ENCODE measurements at places on chromosomes 16 and 17. TPM values are rescaled to one million over a fixed set of nuclear protein-coding genes. Genes with fewer than 3 reads are reported as not detected.

Gene KRT9
- total RNA-seq, result not detected

Gene ATP1B2
- 0.08 TPM for total RNA-seq

Gene WNK4
- total RNA-seq, result 3.5 TPM

Gene YBX2
- total RNA-seq, result 54.9 TPM

GRCh38 chr17:70105641-70106040 lies 30.6 kb downstream of the KCNJ16 start:
- no peak for DNase-seq

DNA sequence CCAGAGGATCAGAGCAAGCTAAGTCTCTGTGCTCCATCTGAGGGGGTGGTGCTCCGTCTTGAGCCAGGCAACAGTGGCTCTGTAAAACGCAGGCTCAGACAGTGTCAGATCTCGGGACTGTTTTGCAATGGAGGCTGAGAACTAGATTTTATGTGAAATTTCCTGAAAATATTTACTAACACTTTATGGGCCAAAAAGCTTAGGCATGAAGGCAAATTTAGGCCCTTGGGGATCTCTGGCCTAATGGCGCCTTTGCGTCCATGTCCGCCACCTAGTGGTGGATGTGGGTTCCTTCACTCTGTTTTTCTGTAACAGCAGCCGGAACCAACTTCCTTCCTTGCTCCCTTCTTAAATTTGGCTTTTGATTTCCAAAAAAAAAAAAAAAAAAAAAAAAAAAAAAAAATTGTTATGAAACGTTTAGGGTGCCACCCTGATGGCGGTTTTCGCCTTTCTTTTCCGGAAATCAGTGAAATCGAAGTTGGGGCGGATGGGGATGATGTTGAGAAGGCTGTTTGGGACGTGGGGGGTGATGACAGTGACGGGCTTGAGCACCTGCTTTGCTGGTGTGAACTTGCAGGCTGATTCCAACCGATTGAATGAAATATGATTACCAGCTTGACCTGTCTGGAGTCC lies 14.0 kb upstream of the ELAC2 start:
- DNase-seq, result no peak

GRCh38 chr16:22006636-22007035 lies 1.3 kb upstream of the MOSMO start:
- DNase-seq, result no peak

DNA sequence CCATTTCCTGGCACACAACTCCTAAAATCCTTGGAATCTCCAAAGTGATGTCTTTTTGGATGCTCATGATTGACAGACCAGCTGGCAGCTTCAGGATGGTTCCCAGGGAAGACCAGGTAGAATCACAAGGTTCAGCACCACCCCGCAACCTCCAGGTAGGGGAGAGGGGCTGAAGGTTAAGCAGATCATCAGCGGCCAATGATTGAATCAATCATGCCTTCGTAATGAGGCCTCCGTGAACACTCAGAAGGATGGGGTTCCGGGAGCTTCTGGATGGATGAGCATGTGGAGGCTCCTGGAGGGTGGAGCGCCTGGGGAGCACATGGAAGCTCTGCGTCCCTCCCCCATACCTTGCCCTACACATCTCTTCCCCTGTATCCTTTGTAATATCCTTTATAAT lies 185.9 kb downstream of the SEC14L1 start:
- DNase-seq, result no peak

GRCh38 chr17:10205549-10206185 lies 7.3 kb upstream of the GAS7 start:
- no peak for DNase-seq

DNA sequence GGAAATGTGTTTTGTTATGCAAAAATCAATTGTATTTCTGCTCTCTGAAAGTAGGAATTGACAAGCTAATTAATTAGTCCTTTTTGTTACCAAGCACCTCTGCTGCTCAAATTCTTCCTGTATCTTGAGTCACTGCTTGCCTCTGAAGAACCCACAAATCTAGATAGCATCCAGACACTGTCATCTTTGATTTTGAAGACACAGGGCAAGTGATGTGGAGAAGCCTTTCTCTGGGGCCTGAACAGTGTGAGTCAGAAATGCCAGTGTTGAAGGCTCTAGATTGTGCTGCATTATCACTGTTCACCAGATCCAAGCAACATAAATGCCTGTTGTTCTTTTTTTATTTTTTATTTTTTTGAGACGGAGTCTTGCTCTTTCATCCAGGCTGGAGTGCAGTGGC lies 10.9 kb upstream of the ST6GALNAC1 start:
- no peak for DNase-seq

- DNase-seq, result no peak
Observed at GRCh38 chr16:70298988-70299938, at the start of gene DDX19B. DDX19B (plus strand) TSS chr16:70299186; CDS start chr16:70299298, 112 bp downstream.

GRCh38 chr17:80861418-80861815 lies 130.2 kb upstream of the CHMP6 start:
- DNase-seq, result no peak

DNA sequence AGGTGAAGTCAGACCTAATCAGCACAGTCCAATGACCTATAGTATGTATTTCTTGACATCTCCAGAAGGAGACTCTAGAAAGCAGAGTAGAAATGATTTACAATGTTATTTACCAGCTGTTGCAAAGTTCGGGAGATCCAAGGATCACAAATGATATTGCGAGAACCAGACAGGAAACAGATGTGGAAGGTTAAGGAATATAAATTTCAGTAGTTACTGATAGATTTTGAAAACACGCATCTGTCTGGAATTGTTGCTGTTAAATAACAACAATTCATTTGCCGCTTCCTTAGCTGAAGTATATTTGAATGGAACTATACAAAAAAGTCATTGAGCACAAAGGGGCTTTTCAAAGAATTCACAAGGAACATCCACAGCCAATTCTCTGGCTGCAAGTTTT lies 72.0 kb downstream of the STXBP4 start:
- DNase-seq, result no peak

DNA sequence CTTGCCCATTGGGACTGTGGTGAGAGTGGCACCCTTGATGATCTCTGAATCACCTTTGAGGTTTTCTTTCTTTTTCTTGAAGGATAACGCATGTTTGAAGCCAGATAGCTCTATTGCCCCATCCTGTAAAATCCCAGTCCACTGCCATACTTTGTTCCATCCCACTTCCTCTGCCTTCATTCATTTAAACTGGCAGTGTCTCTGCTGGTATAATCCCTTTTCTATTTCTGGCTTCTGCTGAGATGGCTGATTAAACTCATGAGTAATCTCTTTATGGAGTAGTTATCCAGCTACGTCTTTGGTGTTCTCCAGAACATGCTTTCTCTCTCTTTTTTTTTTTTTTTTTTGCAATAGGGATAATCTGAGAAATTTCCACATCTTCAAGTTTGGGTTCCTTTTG lies 656.5 kb upstream of the SALL1 start:
- DNase-seq, result no peak

DNA sequence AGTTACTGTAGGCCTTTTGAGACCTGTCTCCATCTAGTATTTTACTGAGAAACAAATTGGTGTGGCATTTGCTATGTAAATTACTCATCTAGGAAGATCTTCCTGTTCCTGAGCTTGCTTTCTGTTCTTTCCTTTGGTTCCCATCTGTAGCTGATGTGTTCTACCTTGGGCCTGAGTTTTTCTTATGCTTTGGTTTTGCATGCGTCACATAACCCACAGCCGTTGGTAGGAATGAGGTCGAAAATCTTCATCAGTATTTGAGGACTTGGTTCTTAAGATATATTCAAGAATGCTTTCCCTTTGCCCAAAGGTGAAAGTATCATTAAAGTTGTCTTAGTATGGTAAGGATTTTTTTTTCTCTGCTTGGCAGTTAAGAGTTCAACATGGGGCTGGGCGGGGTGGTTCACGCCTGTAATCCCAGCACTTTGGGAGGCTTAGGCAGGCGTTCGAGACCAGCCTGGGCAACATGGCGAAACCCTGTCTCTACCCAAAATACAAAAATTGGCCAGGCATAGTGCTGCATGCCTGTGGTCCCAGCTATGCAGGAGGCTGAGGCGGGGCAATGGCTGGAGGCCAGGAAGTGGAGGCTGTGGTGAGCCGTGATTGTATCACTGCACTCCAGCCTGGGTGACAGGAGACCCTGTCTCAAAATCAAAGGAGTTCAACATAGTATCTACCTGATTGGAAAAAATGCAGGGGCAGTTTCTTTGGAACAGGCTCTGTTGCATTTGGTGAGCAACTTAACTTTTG lies 28.8 kb downstream of the IST1 start:
- DNase-seq, result no peak

- no peak for DNase-seq
Observed at GRCh38 chr17:53133876-53134275, 688.9 kb upstream of the KIF2B start.

GRCh38 chr17:50565402-50566350 lies 5.2 kb downstream of the CACNA1G start:
- DNase-seq, result no peak

DNA sequence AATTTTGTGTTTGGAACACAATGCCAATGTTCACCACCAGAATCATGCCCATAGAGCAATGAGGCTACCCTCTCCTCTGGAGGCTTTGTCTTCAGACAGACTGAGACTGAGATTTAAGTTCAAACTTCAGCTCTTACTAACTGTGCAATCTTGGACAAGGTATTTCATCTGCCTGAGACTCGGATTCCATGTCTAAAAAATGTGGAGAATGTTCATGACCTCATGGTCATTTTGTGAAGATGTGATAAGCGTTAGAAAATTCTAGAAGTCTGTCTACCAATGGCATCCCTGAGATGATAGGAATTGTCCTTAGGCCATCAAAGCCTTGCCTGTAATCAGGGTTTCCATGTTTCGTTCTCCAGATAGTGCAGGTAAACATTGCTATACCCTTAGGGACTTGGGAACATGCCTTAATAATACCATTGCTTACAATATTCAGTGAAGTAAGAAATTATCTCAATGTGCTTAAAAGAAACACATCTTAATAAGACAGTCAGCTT lies 388.2 kb upstream of the MAF start:
- no peak for DNase-seq

DNA sequence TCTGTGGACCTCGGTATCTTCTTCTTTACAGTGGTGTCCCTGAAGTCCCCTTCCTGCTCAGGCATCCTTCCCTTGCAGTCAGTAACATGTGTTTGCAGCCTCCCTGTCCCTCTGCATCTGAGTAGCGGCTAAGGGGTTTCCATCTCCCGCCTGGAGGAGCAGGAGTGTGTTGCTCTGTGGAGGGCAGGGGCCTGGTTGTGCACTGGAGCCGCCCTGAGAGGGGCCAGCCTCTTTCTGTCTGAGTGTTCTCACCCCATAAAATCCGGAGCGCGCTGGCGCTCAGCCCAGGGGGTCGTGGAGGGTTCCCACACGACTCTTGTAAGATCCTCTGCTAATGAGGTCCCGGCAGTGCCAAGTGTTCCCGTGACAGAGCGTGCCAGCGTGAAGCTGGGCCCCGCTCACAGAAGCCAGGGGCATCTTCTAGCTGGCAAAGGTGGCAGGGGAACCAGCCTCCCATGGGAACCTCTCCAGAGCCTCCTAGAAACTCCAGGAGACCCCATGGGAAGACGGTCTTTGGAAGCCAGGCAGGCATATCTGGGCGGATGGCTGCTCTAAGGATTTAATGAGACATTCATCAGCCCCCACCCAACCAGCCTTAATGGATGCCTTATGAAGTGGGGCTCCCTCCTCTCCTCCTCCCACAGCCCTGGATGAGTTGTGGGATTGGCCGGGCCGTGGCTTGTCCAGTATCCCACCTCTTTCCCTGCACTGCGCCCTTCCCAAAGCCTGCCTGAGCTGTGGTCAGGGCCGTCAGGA lies 91.4 kb upstream of the GSE1 start:
- no peak for DNase-seq

DNA sequence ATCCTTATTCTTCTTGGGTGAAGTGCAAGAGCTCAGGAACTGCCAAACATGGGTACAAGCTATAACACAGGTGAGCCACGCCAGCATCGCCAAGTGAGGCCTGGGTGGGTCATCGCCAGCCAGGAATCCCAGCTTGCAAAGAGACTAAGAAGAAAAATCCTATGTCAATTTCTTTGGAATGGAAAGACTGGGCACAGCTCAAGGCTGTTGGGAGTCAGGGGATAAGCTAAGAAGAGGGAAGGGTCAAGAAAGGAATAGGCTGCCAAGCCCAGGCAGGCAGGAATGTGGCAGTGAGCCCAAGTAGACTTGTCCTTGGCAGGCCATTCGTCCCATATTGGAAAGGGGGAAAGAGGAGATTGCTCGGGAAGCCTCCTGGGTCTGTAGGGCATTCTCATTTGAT lies 191.4 kb upstream of the CDH5 start:
- DNase-seq, result no peak

- DNase-seq, result no peak
Observed at GRCh38 chr16:65769776-65770438, 596.6 kb upstream of the CDH5 start.

- no peak for DNase-seq
Observed at GRCh38 chr17:69492410-69493071, 78.0 kb downstream of the MAP2K6 start.

DNA sequence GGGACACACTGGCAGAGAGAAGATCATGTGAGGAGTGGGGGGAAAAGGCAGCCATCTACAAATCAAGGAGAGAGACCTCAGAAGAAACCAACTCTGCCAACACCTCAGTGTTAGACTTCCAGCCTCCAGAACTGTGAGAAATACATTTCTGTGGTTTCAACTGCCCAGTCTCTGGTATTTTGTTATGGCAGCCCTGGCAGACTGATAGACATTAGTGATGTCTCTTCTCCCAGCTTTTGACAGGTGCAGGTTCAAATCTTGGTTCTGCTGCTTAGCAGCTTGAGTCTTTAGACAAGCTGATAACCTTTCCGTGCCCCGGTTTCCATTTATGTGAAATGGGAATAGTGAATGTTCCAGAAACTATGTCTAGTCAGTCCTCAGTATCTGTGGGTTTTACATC lies 199.5 kb downstream of the SNX29 start:
- DNase-seq, result no peak

GRCh38 chr17:80262291-80262690 lies 1.6 kb downstream of the RNF213 start:
- no peak for DNase-seq
